ENCODE measurements at places on chromosomes 5 and 9.

DNA sequence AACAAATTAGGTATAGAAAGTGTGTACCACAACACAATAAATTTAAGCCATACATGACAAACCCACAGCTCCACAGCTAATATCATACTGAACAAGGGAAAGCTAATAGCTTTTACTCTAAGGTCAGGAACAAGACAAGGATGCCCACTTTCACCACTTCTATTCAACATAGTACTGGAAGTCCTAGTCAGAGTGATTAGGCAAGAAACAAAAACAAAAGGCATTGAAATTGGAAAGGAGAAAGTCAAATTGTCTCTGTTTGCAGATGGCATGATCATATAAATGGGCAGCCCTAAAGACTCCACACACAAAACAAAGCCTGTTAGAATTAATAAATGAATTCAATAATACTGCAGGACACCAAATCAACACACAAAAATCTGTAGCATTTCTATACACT lies 548.8 kb downstream of the CTNND2 start:
- DNase-seq, result no peak

DNA sequence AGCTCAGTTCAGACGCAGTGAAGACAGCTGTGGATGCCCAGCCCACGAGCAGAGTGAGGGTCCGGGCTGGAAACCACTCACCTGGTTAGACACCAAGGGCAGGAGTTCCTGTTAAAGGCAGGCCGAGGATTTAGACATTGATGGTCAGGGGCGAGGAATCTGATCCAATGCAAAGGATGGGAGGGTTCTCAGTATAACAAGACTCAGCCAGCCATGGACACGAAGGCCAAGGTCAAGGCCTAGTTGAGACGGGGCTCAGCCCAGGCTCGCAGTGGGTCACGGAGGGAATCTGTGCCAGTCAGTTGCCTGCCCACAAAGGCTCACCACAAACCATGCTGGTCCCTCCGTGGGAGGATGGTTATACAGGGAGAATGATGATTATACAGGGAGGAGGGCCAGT lies 63.3 kb upstream of the FCN1 start:
- DNase-seq, result no peak

DNA sequence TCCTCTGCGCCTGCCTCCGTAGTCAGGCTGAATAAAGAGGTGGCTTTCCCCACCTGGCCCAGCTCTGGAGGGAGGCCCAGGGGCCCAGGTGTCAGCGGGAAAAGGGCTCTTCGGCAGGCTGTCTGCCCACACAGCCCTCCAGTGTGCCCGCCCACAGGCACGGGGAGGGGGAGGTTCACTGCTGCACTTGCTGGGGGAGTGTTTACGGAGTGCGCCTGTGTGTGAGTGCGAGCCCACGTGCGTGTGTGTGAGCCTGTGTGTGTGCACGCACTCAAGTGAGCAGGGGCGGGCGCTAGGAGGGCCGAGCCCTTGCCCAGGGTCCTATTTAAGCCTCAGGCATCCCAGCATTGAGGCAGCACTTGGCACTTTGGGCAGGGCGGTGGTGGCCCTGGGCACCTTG lies 10.9 kb downstream of the DNLZ start:
- DNase-seq, result no peak

DNA sequence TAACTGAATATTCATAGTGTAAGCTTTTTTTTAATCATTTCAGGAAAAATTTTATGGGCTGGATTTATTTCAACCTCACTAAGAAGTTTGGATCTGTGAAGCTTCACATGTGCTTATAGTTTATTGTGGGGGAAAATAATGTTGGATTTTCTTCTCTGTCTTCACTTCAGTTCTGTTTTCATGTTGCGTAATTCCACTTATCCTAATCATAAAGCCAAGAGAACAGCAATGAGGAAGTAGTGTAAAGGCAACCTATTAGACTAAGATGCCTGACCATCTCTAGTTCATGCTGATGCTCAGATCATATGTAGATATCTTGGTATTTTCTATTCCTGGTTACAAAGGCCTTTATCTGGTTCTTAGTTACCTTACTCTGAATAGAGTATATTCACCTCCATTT lies 50.0 kb downstream of the CD180 start:
- no peak for DNase-seq

GRCh38 chr5:138967791-138968448 lies 92.8 kb upstream of the LRRTM2 start:
- no peak for DNase-seq

GRCh38 chr9:106701611-106702010 lies 161.4 kb upstream of the ZNF462 start:
- no peak for DNase-seq

DNA sequence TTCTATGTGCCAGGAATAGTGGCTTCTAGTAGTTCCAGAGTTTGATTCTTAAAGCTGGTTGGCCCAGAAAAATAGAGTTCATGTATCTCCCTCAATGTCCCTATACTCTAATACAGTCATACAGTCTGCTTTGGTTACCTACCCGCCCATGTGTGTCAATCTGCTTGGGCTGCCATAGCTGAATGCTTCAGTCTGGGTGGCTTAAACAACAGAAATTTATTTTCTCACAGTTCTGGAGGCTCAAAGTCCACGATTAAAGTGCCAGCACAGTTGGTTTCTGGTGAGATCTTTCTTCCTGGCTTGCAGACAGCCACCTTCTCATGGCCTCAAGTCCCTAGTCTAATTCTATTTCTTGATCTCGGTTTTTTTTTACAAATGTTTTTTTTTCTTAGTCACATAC lies 1739.0 kb downstream of the MAT2B start:
- DNase-seq, result no peak

DNA sequence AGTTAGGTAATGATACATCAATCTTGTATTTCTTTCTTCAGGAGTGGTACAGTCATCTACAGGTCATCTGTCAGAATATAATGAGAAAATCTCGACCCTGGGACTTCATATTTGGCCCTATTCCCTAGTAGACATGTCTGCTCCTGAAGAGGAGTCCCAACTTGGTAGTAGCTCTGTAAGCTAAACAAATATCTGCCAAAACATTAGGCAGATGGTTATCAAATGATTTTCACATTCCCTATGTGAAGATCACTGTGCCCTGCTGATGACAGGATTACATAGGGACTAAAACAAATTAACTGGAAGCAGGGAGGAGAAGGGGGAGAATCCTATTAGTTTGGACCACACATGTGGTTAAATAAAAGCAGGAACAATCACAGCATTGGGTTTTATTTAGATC lies 138.6 kb upstream of the NFIB start:
- DNase-seq, result no peak

GRCh38 chr5:118068886-118069285 lies 919.5 kb downstream of the DTWD2 start:
- no peak for DNase-seq

DNA sequence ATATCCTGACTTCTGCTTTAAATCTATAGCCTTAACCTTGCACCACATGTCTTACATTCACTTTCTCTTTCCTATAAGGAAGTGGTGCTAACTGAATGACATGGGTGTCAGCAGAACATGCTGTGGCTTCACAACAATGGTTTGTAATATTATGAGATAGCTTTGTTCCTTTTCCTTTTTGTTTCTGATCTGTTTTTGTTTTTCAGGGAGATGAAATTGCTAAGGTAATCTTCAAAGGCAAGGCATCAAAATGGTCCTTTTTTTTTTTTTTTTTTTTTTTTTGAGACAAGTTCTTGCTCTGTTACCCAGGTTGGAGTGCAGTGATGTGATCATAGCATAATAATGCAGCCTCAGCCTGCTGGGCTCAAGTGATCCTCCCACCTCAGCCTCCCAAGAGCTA lies 53.6 kb upstream of the RANBP6 start:
- DNase-seq, result peak; percentile 61

DNA sequence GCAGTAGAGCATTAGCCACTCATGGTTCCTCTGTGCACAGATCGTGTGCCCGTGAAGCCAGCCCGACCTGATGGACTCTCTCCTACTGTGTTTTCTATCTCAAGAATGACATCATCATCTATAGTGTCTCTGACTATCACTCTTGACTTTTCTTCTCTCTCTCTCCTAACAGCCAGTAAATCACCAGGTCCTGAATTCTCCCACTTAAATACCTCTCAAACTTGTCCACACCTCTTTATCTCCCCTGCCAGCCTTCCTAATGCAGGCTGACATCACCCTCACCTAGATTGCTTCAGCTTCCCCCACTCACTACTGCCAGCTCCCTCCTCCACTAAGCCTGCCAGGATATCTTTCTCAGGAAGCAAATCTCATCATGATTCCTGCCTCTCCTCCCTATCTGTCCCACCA lies 90.6 kb upstream of the MIER3 start:
- DNase-seq, result no peak

DNA sequence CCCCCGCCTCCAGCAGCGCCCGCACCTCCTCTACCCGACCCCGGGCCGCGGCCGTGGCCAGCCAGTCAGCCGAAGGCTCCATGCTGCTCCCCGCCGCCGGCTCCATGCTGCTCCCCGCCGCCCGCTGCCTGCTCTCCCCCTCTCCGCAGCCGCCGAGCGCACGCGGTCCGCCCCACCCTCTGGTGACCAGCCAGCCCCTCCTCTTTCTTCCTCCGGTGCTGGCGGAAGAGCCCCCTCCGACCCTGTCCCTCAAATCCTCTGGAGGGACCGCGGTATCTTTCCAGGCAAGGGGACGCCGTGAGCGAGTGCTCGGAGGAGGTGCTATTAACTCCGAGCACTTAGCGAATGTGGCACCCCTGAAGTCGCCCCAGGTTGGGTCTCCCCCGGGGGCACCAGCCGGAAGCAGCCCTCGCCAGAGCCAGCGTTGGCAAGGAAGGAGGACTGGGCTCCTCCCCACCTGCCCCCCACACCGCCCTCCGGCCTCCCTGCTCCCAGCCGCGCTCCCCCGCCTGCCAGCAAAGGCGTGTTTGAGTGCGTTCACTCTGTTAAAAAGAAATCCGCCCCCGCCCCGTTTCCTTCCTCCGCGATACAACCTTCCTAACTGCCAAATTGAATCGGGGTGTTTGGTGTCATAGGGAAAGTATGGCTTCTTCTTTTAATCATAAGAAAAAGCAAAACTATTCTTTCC lies 19.3 kb downstream of the CDKN2A start:
- peak; percentile 47 for DNase-seq

- DNase-seq, result no peak
These were observed 6.2 kb upstream of the CKS2 start for GRCh38 chr9:89304834-89305188.

DNA sequence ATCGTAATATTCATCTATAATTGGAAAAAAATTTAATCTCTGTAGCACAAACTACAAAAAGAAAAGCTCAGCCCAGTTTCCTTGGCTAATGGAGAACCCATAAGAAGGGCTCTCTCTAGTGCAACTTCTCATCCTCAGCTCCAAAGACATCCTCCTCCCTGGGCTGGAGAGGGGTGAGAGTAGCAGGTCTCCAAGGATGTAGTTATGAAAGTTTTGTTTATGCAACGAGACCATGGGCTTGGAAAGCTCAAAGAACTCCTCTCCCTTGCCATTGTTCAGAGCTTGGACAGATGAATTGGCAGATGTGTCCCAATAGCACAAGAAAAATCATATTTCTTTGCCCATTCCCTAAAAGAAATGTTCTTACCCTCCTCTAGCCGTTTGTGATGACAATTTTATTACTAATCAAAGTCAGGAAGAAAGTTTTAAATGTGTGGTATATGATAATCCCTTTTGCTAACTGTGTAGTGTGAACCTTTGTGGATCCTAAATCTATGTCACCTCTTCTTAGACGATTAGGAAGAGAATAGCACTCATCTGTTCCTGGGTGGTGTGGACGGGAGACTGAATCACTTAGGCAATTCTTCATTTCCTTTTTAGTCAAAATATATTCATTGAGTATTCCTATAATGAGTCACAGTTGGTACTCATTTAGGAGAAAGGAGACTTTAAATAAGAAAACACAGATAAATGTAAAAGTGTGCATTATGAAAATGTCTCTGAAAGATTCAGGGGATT lies 52.2 kb downstream of the GARNL3 start:
- DNase-seq, result no peak

DNA sequence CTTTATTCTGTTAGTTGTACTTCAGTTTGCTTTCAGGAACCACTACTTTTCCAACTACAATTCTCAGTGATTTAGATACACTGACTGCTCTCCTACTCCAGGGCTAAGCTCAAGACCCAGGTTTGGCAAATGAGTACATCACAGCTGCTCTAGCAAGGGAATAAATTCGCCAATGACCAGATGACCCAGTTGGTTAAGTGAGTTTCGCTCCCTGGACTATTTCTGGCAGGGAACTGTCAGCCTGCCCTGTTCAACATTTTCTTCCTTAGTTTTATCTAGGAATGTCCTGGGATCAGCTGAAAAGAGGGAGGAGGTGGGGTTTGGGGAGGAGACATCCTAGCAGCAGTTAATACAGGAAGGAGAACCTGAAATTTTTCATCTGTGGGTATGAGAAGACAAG lies 6.4 kb upstream of the STARD4 start:
- DNase-seq, result no peak

DNA sequence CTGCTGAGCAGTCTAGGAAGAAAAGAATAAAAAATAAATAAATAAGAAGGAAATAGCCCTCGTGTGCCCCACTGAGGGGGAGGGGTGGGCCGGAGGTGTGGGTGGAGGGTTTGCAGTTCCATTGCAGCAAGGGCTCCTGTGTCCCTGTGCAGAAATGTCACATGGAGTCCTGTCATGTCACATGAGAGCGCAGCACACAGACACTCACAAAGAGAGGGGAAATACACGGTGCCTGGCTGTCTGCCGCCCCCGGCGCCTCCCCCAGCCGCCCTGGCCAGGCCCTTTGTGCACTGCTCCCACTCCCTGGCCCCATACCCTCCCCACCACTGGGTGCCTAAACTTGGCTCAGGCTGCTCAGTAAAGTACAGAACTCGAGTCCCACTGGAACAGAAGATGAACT lies 55.6 kb upstream of the SPTLC1 start:
- DNase-seq, result no peak

DNA sequence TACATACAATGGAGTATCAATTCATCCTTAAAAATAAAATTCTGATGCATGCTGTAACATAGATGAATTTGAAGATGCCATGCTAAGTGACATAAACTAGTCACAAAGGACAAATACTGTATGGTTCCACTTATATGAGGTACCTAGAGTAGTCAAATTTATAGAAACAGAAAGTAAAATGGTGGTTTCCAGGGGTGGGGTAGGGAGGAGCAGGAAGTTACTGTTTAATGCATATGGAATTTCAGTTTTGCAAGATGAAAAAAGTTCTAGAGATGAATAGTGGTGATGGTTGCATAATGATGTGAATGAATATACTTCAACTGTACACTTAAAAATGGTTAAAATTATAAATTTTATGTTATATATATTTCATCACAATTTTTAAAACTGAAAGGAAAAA lies 57.3 kb upstream of the FNIP1 start:
- peak; percentile 16 for DNase-seq

DNA sequence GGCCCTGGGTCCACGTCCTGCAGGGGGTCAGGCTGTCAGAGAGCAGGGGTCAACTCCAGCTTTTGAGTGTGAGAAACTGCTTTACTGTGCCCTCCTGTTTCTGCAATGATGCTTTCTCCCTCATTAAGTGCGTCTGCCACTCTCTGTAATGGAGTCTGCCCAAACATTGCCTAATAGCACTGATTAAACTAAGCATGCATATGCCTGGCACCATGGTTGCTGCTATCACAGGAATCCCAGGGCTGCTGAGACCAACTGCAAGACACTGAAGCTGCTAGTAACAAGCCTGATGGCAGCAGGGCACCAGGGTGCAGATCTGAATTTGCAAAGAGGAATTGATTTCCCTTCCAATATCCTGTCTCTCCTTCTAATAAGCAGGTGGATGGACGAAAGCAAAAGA lies 125.3 kb downstream of the SLC24A2 start:
- no peak for DNase-seq

GRCh38 chr9:113475031-113475430 lies 11.5 kb downstream of the RGS3 start:
- no peak for DNase-seq

- no peak for DNase-seq
These were observed 124.7 kb downstream of the TLE1 start for GRCh38 chr9:81564632-81565031.

- DNase-seq, result no peak
These were observed 111.1 kb downstream of the PAM start for GRCh38 chr5:102866237-102866600.
